ENCODE measurements at places on chromosomes 7 and 10.

GRCh38 chr10:118585234-118585633, 10.2 kb downstream of the PRLHR start:
- no peak for ATAC-seq

GRCh38 chr10:96758423-96758822, 38.1 kb upstream of the PIK3AP1 start:
- ATAC-seq = no peak

GRCh38 chr7:7321681-7322080, 139.3 kb downstream of the C1GALT1 start:
- peak; percentile 94 for ATAC-seq

GRCh38 chr7:97107192-97107800, 10.2 kb upstream of the SDHAF3 start:
- ATAC-seq = no peak
